ENCODE measurements at places on chromosomes 4 and X.

GRCh38 chr4:169147191-169147590 is 123.6 kb downstream of the SH3RF1 start:
- no peak for DNase-seq

- peak; percentile 74 for DNase-seq
Observed at GRCh38 chrX:9995855-9996339, 28.7 kb downstream of the CLDN34 start.

GRCh38 chr4:54730581-54730980 is 72.8 kb downstream of the KIT start:
- no peak for DNase-seq

DNA sequence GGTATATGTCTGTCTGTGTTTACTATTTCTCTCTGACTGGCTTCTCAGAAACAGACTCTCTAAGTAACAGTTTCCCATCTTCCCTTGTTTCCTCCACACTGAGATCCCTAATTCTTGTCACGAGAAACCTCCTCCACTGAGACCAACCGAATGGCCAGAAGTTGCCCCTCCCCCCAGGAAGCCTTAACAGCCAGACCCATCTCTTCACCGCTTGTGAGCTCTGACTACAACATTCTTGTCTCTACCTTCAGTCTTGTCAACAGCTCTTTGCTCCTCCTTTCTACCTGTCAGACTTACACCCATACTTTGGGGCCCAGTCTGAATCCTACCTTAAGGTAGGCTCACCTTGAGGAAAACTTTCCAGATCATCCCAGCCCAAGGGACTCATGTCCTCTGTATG is 90.8 kb downstream of the NHSL2 start:
- DNase-seq, result no peak

GRCh38 chr4:22093126-22093525 is 144.6 kb upstream of the KCNIP4 start:
- no peak for DNase-seq

All from activated CD4-positive, alpha-beta T cell treated with anti-CD3 and anti-CD28 coated beads, Interleukin-2, amount 50 U/mL, for 16 hours (primary cell).